Astrocyte (in vitro differentiated cells and primary cell): ENCODE measurements at places on chromosomes 16 and 17. TPM values are rescaled to one million over a fixed set of nuclear protein-coding genes. Genes with fewer than 3 reads are reported as not detected.

GRCh38 chr16:78321620-78322360 lies 222.3 kb downstream of the WWOX start:
- no peaks in the 10 kb centered on the region for H3K36me3 ChIP-seq
- H3K27ac ChIP-seq, result no peak overlapping the region
- DNase-seq, result no peak
- H3K27me3 ChIP-seq, result no peaks in the 10 kb centered on the region

DNA sequence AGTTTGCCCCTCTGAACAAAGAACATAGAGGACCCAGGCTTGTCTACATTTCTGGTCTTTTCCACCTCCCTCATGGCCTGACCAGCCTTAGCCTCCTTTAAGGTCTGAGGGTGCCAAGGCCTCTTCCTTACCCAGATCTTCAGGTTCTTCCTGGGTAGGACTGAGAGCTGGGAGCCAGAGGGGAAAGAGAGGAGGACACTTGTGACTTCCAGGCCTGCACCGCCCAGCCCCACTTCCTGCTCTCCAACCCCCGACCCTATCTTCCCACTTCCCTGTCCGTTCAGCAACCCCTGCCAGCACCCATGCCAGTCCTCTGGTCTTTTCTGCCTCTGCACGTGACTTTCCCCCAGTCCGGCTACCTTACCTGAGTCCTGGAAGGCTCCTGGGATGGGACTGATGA lies 534 bp downstream of the PRSS36 start:
- peaks cover 30% of the 10 kb centered on the region for H3K27me3 ChIP-seq
- no peaks in the 10 kb centered on the region for H3K36me3 ChIP-seq
- no peak for DNase-seq
- no peak overlapping the region for H3K4me3 ChIP-seq

The SKAP1 gene
- total RNA-seq, result not detected in 2 replicates

GRCh38 chr16:57475711-57476339 lies 10.5 kb downstream of the DOK4 start:
- H3K27ac ChIP-seq, result no peak overlapping the region
- DNase-seq, result peak; percentile 8
- H3K4me1 ChIP-seq, result peaks cover 20% of the 10 kb centered on the region
- no peaks in the 10 kb centered on the region for H3K27me3 ChIP-seq
- peaks cover 19% of the 10 kb centered on the region for H3K36me3 ChIP-seq

DNA sequence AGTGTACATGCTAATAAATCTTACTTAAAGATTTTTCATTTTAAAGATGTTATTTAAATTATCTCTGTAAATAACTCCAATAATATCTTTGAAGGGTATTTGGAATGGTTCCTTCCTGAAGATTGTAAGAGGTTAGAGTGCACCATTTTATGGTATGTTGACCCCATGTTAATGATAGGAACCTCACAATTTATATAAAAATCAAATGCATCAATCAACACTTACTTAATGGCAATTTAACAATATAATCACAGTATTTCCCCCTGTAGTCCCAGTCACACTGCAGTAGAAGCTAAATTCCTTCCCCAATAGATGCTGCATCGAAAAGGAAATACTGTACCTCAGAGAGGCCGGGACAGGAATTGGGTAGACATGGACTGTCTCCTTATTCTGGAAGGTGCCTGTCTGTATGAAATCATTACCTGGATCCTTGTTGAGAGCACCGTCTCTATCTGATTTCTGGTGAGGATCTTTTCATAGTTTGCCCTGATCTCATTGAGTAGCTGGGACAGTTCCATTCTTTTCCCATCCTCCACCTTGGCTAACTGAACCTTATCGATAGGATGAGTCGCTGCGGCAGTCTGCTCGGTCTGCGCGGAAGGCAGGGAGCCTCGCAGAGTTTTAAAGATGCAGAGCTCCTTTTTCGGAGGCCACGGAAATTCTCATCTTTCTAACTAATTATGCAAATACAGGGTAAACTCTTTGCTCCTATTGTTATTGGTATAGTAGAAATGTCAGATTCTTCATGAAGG lies at the start of gene KRT222:
Gene KRT222 (minus strand): TSS at position 596 of the 752 bp plus-strand sequence. CDS start 78 bp downstream, at position 518.
- H3K27ac ChIP-seq, result no peak within 1 kb of the TSS
- DNase-seq, result no peak

The C16orf74 gene
- 2.6 and 4.7 TPM in 2 replicates for total RNA-seq

The CASKIN2 gene
- total RNA-seq, result 16.9 and 22.8 TPM in 2 replicates

GRCh38 chr16:68902003-68902968 lies 59.0 kb downstream of the TANGO6 start:
- no peak overlapping the region for H3K27ac ChIP-seq
- H3K4me1 ChIP-seq, result no peaks in the 10 kb centered on the region
- no peak overlapping the region for H3K4me3 ChIP-seq

- peaks cover 75% of the 10 kb centered on the region for H3K4me1 ChIP-seq
- H3K27me3 ChIP-seq, result no peaks in the 10 kb centered on the region
- peak overlapping the region; percentile 75 for H3K27ac ChIP-seq
- H3K36me3 ChIP-seq, result no peaks in the 10 kb centered on the region
- peak; percentile 98 for DNase-seq
These were observed 336.4 kb downstream of the SEC14L1 start for GRCh38 chr17:77476931-77477805.

The LPO gene
- not detected in 2 replicates for total RNA-seq

The ITGA2B gene
- total RNA-seq, result 0.31 and 0.68 TPM in 2 replicates

DNA sequence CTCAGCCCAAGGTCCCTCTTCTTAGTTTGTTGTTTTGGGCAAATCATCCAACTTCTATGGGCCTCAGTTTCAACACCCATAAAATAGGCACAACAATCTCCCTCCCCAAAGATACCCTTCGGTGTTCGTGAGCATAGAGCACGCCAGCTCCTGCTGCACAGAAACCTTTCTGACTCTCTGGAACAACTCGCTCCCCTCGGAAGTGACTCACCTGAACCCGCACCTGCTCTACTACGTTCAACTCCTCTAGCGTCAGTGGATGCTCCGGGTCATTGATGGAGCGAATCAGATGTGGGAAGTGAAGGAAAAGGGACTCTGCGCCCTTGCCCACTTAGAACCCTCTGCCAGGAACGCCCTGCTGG lies 445 bp downstream of the CIAO2B start:
- peaks cover 3% of the 10 kb centered on the region for H3K36me3 ChIP-seq
- no peaks in the 10 kb centered on the region for H3K27me3 ChIP-seq
- peak overlapping the region; percentile 86 for H3K4me3 ChIP-seq
- peaks cover 19% of the 10 kb centered on the region for H3K4me1 ChIP-seq

DNA sequence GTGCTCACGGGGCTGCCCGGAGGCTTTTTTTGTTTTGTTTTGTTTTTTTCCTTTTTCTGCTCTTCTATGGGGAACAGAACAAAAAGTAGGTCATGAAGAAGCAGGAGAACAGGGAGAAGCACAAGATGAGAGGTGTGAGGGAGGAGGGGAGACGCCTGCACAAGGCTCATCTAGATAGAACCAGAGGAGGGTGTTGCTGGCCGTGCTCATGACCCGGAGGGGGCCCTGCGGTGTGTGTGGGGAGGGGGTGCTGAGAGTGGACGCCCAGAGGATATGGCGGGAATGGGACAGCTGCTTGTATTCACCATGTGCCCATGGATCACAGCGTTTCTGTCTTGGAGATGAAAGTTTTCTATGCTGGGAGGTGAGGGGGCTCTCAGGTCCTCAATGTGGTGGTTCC lies 183.7 kb downstream of the FOXL1 start:
- peaks cover 9% of the 10 kb centered on the region for H3K4me1 ChIP-seq
- no peak for DNase-seq
- no peak overlapping the region for H3K4me3 ChIP-seq
- peaks cover 7% of the 10 kb centered on the region for H3K27me3 ChIP-seq
- H3K36me3 ChIP-seq, result no peaks in the 10 kb centered on the region

The SCIMP gene
- not detected in 2 replicates for total RNA-seq

- peak overlapping the region; percentile 1 for H3K27ac ChIP-seq
- no peaks in the 10 kb centered on the region for H3K36me3 ChIP-seq
- H3K4me3 ChIP-seq, result no peak overlapping the region
- no peaks in the 10 kb centered on the region for H3K27me3 ChIP-seq
- peaks cover 62% of the 10 kb centered on the region for H3K4me1 ChIP-seq
These were observed 22.8 kb downstream of the BAHCC1 start for GRCh38 chr17:81417879-81418709.

The PRSS36 gene
- total RNA-seq, result 0.19 and 0.41 TPM in 2 replicates
